Type B pancreatic cell (in vitro differentiated cells): ENCODE measurements at places on chromosomes 11 and 22.

DNA sequence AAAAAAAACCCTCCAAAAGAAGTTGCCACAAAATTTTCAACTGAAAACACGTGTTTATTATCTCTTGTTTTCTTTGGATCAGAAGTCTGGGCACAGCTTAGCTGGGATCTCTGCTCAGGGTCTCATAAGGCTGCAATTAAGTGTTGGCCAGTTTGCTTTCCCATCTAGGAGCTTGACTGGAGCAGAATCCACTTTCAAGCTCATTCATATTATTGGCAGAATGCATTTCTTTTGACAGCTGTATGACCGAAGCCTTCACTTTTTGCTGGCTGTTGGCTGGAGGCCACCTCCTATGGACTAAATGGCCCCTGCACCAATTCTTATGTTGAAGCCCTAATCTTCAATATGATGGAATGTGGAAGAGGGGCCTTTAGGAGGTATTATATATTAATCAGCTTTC is 139.6 kb downstream of the DDX10 start:
- no peak for DNase-seq
- H3K27me3 ChIP-seq = no peaks in the 10 kb centered on the region
- H3K4me1 ChIP-seq = no peaks in the 10 kb centered on the region
- no peak overlapping the region for H3K4me3 ChIP-seq

DNA sequence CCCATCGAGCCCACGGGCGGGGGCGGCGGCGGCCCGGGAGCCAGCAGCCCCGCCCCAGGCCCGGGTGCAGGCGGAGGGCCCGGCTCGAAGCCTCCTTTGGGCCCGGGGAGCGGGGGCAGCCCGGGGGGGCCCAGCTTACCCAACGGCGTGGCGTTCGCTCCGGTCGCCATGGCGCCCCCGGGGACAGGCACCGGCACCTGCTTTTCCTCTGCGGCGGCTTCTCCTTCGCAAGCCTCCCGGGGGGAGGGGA is 194 bp downstream of the SF1 start:
- DNase-seq = no peak
- peaks cover 21% of the 10 kb centered on the region for H3K4me1 ChIP-seq
- H3K27ac ChIP-seq = no peak overlapping the region

DNA sequence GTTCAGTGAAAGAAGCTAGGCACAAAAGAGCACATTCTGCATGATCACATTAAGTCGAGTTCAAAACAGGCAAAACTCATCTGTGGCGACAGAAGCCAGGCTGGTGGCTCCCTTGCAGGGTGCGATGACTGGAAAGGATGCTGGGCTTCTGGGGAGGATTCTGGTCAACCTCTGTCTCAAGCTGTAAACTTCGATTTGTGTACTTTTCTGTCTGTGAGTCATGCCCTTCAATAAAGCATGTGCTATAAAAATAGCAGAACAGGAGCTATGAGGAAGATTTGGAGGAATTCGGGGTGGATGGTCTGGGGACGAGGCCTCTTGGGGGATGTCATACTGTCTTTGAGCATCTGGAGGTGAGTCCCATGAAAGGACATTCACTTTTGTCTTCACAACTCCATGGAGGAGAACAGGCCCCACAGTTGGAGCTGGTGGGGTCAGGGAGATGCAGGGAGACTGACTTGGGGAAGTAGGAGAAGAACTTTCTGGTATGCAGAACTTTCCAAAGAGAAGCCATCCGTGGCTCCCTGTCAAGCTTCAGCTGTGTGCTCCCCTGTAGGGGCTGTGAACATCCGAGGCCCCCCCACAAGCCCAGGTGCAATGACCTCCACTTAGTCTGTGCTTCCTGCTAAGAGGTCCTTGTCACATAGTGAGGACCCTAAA is 77.8 kb upstream of the LINC01488 start:
- DNase-seq = no peak
- H3K4me1 ChIP-seq = peaks cover 11% of the 10 kb centered on the region
- H3K4me3 ChIP-seq = no peak overlapping the region
- no peaks in the 10 kb centered on the region for H3K36me3 ChIP-seq
- H3K27me3 ChIP-seq = no peaks in the 10 kb centered on the region
- no peak overlapping the region for H3K27ac ChIP-seq

DNA sequence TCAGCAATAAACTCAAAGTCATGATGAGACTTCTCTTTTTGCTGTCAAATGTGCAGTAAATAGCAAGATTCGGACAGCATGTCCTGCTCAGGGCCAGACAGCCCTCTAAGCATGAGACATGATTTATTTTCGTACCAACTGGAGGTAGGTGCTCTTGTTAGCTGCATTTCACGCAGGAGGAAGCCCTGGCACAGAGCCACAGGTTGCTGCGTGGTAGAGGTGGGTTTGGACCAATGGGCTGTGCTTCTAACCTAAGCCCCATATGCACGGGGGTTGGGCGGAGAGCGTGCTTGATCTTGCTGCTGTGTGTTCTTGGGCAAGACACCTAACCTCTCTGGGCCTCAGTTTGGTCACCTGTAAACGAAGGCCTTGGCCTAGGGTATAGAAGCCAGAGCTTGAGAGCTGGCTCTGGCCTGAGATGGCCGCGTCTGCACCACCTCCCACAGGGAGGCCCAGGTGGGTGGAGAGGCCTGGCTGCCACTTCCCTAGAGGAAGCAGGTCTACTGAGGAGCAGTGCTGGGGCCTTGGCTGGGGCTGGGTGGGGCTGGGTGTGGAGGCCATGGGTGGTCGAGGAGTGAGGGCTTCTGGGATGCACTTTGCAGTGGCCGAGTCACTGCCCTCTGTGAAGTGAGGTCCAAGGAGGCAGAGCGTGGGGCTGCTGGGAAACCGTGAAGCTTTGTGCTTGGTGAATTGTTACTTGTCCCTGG is 38.5 kb upstream of the GRAMD4 start:
- peaks cover 39% of the 10 kb centered on the region for H3K4me1 ChIP-seq
- no peaks in the 10 kb centered on the region for H3K27me3 ChIP-seq
- peak overlapping the region; percentile 90 for H3K4me3 ChIP-seq

DNA sequence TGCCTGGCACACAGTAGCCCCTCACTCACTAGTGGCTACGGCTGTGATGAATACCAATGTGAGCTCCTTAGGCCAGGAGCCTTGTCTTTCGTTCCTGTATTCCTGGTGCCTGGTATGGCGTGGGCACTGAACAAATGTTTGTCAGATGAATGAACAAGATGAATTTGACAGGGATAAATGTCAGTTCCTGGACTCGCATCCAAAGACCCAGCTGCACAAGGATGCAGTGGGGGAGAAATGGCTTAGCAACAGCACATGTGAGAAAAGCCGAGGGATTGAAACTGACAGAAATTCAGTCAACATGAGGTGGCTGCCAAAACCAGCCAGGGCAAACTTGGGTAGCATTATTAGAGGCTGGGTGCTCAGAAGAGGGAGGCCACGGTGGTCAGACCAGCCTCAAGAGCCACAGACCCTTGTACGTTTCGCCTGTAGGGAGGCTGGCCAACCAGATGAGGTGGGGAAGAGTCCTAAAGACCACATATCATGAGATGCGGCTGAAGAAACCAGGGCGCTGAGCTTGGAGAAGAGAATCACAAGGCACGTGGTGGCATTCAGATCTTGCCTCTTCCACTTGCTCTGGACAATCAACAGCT is 7.7 kb upstream of the SLC22A8 start:
- no peak overlapping the region for H3K4me3 ChIP-seq
- DNase-seq = no peak
- H3K36me3 ChIP-seq = no peaks in the 10 kb centered on the region

DNA sequence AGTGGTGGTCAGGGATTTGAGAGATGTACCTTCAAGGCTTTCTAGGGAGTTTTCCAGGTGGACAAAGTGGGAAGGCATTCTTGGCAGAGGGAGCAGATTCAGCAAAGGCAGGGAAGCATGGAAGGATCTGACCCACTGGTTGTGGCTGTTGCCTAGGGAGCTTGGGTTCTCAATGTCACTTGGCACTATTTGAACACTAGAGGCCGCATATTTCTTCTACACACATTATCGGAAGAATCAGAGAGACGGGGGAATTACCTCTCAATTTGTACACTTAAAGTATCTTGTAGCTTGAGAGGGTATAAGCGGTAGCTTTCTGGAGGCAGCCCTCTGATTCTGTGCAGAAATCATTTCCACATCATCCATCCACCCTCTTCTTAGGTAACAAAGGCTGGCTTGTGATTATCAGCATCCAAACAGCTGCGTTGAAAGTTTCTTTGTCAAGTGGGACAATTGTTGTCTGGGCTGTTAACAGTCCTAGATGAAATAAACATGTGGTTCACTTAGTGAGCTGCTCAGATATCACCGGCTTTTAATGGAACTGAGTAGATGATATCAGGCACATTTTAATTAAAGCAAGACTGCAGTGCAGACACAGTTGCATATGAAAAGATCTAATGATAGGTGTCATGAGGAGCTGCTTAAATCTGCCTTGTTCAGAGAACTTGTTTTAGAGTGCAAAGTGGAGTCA is 2.6 kb downstream of the NELL1 start:
- H3K4me3 ChIP-seq = peak overlapping the region; percentile 81
- H3K4me1 ChIP-seq = peaks cover 25% of the 10 kb centered on the region
- no peak for DNase-seq
- H3K27me3 ChIP-seq = peaks cover 68% of the 10 kb centered on the region
- H3K27ac ChIP-seq = no peak overlapping the region

DNA sequence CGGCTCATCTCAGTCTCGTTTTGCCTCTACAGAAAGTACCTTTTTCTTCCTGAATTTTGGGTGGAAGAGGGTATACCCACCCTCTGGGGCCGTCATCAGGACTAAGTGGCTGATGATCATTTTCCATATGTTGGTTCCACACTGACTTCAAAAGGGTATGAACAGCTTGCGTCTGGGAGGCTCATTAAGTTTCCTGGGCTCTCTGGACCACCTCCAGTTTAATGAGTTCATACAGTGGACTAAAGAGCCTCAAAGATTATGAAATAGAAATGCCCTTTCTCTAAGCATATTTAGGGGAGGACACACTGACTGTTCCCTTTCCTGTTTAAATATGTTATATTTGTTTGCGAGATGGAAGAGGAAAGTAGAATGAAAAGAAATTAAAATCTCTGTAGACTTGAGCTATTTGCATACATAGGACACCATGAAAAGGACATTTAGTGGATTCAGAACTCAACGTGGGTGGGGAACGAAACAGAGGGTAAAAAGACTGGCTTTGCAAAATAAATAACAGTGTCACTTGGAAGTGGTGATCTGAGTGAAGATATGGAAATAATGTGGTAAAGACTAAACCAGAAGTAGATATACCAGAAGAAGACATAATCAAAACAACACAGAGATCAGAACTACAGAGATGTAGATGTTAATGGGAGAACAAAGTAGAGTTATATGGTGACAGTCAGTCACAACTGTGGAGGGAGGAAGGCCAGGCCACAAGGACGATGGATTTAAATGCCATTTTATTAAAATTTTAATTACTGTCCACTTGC is 18.7 kb downstream of the LDLRAD3 start:
- H3K27ac ChIP-seq = no peak overlapping the region
- no peak overlapping the region for H3K4me3 ChIP-seq
- peaks cover 7% of the 10 kb centered on the region for H3K36me3 ChIP-seq
- no peak for DNase-seq
- H3K27me3 ChIP-seq = no peaks in the 10 kb centered on the region

GRCh38 chr22:22403771-22404170 is 104.8 kb downstream of the ZNF280B start:
- H3K4me1 ChIP-seq = no peaks in the 10 kb centered on the region
- DNase-seq = no peak
- peaks cover 57% of the 10 kb centered on the region for H3K27me3 ChIP-seq
- H3K27ac ChIP-seq = no peak overlapping the region
- no peaks in the 10 kb centered on the region for H3K36me3 ChIP-seq

- no peak overlapping the region for H3K4me3 ChIP-seq
- H3K36me3 ChIP-seq = no peaks in the 10 kb centered on the region
- DNase-seq = peak; percentile 87
- no peak overlapping the region for H3K27ac ChIP-seq
- H3K27me3 ChIP-seq = peaks cover 26% of the 10 kb centered on the region
Observed at GRCh38 chr11:45105233-45105983, 41.0 kb upstream of the PRDM11 start.

DNA sequence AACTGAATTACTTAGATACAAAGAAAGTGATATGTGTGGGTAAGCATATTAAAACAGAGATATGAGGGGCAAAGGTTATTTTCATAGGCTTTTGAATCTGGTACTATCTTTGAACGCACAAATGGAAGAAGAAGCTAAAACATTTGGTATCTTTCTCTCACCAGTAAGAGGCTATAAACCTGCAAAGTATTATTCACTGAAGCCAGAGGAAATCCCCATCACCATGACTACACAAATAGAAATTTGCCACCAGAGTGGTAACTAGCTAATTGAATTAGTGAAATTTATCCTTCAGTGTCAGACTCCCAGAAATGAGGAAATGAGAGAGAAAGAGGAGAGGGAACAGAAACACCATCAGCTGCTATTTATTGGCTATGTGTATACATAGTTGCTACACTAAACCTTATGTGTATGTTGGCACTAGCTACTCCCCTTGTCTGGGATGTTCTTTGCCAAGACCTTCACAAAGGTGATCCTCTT is 503.4 kb downstream of the DLG2 start:
- DNase-seq = no peak
- no peak overlapping the region for H3K4me3 ChIP-seq
- no peaks in the 10 kb centered on the region for H3K27me3 ChIP-seq
- H3K4me1 ChIP-seq = no peaks in the 10 kb centered on the region

DNA sequence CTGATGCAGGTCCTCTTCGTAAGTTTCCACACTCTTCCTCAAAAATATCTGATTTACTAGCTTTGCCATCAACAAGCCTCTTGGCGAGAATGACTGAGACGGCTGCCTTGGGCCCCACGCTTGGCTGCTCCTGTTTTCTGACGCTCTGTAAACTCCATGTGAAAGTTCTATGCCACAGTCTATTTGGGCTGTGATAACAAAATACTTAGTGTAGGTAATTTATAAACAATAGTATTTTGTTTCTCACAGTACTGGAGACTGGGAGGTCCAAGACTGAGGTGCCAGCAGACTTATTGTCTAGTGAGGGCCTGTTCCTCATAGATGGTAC is 123.2 kb upstream of the SORL1-AS1 start:
- peaks cover 43% of the 10 kb centered on the region for H3K4me1 ChIP-seq
- H3K27ac ChIP-seq = no peak overlapping the region
- no peak overlapping the region for H3K4me3 ChIP-seq

- H3K36me3 ChIP-seq = no peaks in the 10 kb centered on the region
- H3K27me3 ChIP-seq = no peaks in the 10 kb centered on the region
- H3K4me3 ChIP-seq = no peak overlapping the region
- DNase-seq = no peak
- no peaks in the 10 kb centered on the region for H3K4me1 ChIP-seq
Observed at GRCh38 chr11:86292912-86293616, 9.0 kb upstream of the HIKESHI start.

- no peak for DNase-seq
- peak overlapping the region; percentile 26 for H3K27ac ChIP-seq
- H3K4me3 ChIP-seq = no peak overlapping the region
- peaks cover 13% of the 10 kb centered on the region for H3K36me3 ChIP-seq
- no peaks in the 10 kb centered on the region for H3K27me3 ChIP-seq
- peaks cover 22% of the 10 kb centered on the region for H3K4me1 ChIP-seq
Observed at GRCh38 chr11:62128835-62129234, 5.0 kb downstream of the INCENP start.
